ENCODE measurements at places on chromosomes 3 and 15.

- DNase-seq = no peak
These were observed 121.0 kb downstream of the GREM1 start for GRCh38 chr15:32838820-32839219.

DNA sequence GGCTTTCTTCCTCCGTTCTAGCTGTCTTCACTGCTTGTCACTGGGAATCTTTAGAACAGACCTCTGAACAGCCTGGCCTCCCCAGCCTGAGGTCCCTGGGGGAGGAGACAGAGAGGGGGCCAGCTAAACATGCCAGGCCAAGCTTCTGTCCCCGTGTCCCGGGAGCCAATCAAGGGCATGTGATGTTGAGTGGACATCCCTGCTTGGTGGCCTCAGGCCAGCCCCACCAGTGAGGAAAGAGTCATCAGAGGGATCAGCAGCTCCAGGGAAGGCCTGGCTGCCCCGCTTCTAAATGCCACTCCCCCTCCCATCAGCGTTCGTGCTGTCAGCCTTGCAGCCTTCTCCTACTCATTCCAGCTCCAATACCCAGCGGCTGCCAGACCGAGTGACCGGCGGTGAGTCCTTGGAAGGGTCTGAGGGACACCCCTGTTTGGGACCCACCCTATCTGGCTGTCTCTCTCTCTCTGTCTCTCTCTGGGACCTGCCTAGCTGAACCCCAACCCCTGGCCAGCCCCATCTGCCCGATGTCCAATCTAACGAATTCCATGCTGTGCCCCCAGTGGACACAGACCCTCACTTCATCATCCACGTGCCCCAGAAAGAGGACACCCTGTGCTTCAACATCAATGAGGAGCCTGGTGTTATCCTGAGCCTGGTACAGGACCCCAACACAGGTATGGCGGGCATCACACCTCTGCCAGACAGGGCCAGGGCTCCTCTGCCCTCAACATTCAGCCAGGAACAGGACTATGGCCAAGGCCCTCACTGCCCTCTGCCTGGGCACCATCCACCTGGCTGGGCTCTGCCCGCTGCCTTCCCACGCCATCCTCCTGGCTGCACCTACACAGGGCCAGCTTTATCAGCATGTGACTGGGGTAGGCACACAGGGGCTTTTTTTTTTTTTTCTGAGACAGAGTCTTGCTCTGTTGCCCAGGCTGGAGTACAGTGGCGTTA, 6.6 kb upstream of the ITIH3 start:
- DNase-seq = no peak

- peak; percentile 8 for DNase-seq
These were observed 393.1 kb downstream of the PLOD2 start for GRCh38 chr3:145767909-145768308.

DNA sequence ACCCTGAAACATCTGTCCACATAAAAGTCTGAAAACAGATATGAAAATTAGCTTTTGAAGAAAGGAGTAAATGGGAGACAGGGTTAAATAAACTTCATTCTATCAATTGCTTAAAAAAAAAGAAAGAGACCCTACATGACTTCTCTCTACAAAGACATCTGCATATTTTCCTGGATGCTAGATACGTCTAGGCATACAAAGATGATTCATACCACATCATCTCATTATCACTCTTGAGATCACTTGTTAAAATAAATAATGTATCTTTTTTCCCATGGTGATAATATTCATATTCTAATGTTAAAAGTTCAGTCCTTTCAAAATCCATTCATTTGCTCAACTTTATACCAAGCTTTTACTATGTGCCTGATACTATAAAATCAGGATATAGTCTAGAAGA, 295.8 kb downstream of the MAGI1 start:
- no peak for DNase-seq

DNA sequence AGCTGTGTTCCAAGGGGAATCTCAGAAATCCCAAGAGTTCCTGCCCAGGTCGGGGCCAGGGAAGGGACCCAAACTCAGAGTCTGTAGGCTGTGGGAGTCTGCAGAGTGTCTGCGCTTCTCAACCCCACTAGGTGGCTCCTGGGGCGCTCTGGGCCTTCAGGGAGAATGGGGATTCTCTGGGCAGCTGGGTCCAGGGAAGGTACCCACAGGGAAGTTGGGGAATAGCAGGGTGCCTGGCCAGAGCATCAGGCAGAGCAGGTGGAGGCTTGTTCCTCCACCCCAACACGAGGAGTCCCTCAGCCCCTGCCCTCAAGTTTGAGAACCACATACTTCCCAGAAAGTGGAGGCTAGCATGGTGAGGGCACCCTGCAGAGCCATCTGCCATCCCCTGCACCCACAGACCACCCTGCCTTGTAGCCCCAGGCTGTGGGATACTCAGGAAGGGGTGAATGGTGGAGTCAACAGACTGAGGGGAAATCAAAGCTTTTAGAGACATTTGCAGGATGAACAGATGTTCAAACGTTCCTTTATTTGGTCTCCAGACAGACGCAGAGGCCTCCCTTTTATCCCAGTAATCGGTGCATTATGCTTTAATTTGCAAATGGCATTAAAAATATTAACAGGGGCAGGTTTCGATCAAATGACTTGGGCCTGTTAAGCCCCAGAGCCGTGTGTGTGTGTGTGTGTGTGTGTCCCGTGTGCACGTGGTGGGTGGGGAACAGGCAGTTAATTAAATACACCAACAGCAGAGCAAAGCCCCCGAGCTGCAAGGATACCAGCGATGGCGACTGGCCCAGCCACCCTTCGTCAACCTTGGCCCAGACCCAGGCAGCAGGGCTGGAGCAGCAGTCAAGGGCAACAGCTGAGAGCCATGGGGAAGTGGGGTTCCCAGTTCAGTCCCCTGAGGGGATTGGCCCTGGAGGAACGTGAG, 57.7 kb downstream of the DNAJB8 start:
- DNase-seq = peak; percentile 17

- no peak for DNase-seq
These were observed 50.8 kb downstream of the CLDN18 start for GRCh38 chr3:138060792-138061191.

DNA sequence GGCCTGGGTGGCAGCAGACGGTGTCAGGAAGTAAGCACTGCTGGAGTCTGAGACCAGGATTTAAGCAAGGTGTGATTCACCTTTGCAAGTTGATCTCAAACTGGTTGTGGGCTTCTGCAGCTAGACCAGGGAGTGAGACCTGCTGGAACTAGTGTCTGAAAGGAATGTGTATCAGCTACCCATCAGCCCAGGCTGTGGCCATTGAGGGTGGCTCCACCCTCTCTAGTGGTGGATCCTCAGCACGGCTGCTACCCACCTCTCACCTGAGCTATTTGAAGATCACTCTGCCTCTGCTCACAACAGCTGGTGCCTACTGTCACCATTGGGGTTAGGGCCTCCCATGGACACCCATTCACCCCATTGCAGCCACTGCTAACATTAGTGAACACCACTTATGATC, 140.3 kb upstream of the DCBLD2 start:
- no peak for DNase-seq

DNA sequence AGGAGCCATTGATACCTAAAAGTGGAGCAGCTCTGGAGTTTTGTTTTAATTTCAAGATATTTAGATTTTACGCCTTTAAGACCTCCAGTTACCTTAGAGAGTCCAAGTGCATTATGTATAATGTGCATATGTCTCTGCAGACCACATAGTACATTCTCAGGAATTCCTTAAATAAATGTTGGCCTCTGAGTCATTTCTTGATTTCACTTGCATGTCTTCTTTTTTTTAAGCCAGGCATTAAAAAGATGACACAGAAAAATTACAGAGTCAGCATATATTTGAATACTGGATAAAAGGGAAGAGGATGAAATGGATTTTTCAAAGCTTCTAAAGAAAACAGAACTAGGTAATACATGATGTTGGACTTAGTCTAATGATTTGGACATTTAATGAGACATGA, 125.2 kb downstream of the TMCO5A start:
- no peak for DNase-seq
